B cell (primary cell): ENCODE measurements at places on chromosomes 16 and 17. TPM values are rescaled to one million over a fixed set of nuclear protein-coding genes. Genes with fewer than 3 reads are reported as not detected.
A peak's percentile ranks its signal among the peaks of the same experiment; 100 is the strongest.

DNA sequence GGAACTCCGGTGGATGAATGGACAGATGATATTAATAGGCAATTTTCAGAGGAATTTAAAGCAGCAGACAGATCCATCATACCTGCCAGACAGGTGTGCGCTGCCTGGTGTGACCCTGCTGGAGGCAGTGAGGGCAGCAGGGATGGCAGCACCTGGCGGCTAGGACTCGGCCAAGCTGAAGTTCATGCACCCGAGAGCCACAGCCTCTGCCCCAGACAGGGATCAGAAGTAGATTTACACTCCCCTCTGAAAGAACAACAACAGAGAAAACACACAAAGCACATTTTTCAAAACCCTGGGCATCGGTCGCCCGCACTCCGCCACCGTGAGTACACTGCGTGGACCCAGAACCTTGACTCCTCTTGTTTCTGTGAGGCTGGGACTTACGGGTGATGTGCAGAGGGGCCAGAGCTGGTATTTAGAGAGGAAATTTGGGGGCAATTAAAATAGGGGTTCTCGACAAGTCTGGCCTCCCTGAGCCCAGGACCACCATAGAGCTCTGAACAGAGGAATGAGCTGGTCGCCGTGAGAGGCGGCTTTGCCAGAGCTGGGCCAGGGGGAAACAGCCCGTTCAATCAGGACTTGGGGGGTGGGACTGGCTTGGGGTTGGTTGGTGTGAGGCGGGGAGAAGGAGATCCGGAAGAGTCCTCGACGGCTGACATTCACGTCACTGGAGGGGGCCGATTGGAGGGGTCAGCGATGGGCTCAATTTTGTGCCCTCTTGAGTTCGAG is 101.0 kb downstream of the METRNL start:
- DNase-seq, result no peak

DNA sequence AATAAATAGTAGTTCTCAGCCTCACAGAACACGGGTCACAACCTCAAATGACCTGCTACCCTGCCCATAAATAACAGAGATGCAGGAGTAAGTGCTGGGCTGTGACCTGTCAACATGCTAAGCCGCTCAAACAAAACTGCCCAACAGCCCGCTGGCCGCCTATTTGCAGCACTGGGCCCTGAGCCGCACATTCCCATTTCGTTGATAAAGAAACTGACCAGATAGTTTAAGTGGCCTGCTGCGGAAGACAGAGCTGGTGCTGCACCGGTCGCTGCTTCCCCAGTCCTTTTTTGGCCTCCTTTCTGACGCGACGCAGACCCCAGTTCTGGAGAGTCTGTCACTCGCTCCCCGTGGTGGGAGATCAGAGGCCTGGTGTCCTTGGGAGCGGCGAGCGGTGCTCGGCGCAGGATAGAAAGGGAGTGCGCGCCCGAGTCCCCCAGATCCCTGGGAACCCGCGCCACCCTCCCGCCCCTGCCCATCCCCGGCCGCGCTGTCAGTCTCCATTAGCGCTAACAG is 349 bp upstream of the SLC6A2 start:
- DNase-seq, result no peak

DNA sequence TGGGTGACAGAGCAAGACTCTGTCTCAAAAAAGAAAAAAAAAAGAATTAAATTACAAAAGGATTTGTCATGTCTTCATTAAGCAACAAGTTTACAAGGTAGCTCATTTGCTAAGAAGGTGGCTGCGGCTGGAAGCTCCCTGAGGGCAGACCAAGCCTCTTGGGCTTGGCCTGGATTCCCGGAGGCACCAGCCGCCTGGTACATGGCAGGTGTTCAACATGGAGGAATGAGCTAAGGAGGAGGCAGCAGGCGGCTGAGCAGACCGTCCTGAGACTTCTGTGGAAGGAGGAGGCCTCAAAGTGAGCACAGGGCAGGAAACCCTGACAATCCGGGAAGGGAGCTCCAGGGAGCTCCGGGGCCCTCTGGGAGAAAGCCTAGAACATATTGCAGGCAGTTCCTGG is 3.2 kb upstream of the MYLK3 start:
- no peak for DNase-seq

GRCh38 chr17:65029605-65030336 is 26.8 kb downstream of the GNA13 start:
- DNase-seq, result peak; percentile 62

The GPR179 gene
- 0.10 TPM in 1 of 2 replicates, not detected in the other for total RNA-seq

GRCh38 chr17:5694551-5694950 is 110.2 kb upstream of the NLRP1 start:
- DNase-seq, result no peak

DNA sequence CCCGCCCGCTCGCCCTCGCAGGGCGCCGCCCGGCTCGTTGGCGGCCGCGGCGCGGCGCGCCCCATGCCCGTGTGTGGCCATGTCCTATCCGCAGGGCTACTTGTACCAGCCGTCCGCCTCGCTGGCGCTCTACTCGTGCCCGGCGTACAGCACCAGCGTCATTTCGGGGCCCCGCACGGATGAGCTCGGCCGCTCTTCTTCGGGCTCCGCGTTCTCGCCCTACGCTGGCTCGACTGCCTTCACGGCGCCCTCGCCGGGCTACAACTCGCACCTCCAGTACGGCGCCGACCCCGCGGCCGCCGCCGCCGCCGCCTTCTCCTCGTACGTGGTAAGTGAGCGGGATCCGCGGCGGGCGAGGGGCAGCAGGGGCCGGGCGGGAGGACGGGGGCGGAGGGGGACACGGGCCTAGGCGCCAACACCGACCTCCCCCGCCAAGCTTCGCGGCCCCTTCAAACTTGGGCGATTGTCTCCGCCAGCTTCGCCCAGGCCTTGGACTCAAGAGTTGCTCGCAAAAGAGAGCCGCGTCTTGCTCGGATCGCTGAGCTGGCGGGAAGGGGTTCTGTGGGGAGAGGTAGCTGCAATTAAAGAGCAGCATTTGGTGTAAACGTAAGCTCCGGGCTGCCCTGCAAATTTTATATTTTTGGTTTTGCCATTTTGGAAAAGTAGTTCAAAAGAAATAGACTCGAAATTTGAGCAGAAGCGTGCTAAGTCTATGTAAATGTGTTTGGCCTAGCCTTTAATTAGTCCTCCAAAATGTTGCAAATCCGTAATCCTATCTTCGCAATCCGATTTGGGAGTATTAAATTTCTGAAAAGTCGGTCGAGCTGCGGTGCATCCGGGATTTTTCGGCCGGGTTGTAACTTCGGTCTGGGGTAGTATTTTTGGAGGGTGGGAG is 702 bp downstream of the IRX5 start:
- no peak for DNase-seq
